ENCODE measurements at places on chromosomes 5 and 9.

DNA sequence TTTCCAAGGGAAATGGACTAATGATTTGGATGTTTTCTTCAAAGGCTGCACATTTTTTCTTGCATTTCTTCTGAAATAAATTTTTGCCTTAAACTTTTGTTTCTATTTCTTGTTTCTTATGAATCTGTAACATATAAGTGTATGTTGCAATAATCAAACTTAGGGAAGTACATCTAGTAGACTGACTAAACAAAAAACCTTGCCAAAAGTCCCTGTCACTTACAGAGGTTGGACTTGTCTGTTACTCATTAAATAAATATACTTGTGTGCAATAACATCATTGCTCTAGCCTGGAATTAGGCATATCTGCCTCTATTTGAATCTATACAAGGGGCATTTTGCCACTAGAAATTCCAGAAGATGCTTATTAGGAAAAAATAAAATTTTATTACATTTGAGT is 56.6 kb downstream of the C6 start:
- no peak for DNase-seq

GRCh38 chr5:9838916-9839315 is 208.8 kb upstream of the TAS2R1 start:
- no peak for DNase-seq

- DNase-seq = no peak
These were observed 6.8 kb upstream of the RECK start for GRCh38 chr9:36029765-36030528.

DNA sequence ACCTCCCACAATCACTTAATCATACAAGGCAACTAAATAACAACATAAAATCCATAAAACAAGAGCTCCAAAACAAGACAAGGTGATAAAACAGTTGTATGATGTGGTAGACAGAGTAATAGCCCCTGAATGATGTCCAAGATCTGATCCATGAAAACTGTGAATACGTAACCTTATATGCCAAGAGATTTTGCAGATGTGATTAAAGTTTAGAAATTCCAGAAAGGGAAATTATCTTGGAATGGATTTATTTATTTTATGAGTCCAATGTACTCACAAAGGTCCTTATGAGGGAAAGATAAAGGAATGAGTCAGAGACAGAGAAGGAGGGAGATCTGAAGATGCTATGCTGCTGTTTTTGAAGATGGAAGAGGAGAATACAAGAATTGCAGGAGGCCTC is 1775.7 kb upstream of the C9orf72 start:
- DNase-seq = no peak

GRCh38 chr5:10825897-10826644 is 65.0 kb upstream of the DAP start:
- no peak for DNase-seq

- no peak for DNase-seq
These were observed 41.3 kb downstream of the EFCAB9 start for GRCh38 chr5:172235132-172235780.

DNA sequence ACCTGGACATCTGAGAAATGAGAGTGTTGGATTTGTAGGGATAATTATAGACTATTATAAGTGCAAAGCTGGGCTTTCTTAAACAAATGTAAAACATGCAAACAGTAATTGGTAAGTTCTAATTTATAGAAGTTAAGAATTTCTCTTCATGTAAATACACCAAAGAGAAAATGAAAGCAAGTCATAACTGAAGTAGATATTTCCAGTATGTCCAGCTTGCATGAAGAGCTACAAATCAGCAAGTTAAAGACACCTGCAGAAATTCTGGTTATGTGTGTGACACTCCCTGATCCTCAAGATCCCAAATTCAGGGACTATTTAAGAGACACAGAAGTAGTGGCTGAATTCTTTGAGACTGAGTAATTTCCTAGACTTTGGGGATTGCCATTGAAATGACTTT is 308.9 kb downstream of the TLE4 start:
- DNase-seq = no peak

GRCh38 chr9:14427419-14427818 is 113.5 kb upstream of the NFIB start:
- DNase-seq = no peak

- no peak for DNase-seq
These were observed 21.7 kb downstream of the FAM78A start for GRCh38 chr9:131254626-131255025.

GRCh38 chr9:73243078-73243477 is 91.4 kb downstream of the ANXA1 start:
- DNase-seq = no peak

GRCh38 chr5:54803471-54804011 is 181.9 kb downstream of the ESM1 start:
- DNase-seq = no peak

GRCh38 chr5:132132138-132132537 is 58.5 kb downstream of the CSF2 start:
- DNase-seq = no peak

GRCh38 chr9:4844056-4844838 is 51.5 kb downstream of the RCL1 start:
- DNase-seq = no peak

DNA sequence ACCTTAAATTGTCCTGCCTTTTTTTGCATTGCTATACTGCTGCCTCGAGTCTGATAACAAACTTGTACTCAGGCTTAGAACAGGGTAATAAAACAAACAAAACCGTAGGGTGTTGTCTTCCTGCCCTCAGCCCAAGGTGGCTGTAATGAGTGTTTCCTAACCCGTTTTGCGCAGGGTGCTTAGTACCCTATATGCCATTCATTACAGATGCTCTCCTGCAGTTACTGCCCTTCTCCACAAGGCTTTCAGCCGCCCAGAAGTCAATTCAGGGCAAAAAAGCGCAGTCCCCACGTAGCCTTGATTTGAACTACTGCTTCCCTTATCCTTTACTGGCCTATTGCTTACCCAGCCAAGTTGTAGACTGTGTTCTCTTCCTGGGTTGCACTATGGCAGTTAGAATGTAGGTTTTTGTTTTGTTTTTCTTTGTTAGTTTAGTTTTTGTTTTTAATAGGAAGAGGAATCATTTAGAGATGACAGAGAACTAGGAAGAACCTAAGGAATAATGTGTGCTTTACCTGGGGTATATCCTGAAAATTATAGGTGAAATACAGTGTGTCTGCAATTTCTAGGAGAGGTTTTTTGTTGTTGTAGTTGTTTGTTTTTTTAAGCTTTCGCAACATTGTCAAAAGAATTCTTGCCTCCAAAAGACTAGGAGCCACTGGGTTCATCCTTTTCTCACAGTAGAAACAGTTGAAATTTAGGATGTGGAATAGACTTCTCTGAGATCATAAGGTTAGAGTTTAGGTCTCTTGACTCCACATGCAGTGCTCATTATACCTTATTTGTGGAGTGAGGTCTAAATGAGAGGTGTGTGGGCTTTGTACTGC is 1.3 kb downstream of the HMGXB3 start:
- peak; percentile 79 for DNase-seq

GRCh38 chr5:122291000-122291901 is 20.8 kb upstream of the SNCAIP start:
- DNase-seq = no peak
